ENCODE measurements at places on chromosomes 11 and 22.

DNA sequence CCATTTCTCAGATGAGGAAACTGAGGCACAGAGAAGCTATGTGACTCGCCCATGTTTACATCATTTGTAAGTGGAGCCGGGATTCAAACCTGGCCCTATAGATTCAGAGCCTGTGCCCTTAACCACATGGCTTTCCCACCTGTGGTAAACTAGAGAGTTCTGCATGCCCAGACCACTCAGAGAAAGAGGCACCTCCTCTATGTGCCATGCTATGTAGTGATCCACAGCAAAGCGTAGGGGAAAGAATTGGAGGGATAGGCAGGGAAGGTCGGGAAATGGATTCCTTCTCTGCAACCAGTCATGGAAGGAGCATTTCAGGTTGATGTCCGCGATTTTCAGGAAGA, 15.4 kb upstream of the POU2AF2 start:
- DNase-seq = no peak

- peak; percentile 68 for DNase-seq
Observed at GRCh38 chr11:77091146-77091940, 11.3 kb upstream of the OMP start.

GRCh38 chr22:41369837-41370236, 11.9 kb upstream of the TEF start:
- DNase-seq = no peak

- DNase-seq = no peak
Observed at GRCh38 chr11:128518493-128519207, 68.7 kb downstream of the ETS1 start.

DNA sequence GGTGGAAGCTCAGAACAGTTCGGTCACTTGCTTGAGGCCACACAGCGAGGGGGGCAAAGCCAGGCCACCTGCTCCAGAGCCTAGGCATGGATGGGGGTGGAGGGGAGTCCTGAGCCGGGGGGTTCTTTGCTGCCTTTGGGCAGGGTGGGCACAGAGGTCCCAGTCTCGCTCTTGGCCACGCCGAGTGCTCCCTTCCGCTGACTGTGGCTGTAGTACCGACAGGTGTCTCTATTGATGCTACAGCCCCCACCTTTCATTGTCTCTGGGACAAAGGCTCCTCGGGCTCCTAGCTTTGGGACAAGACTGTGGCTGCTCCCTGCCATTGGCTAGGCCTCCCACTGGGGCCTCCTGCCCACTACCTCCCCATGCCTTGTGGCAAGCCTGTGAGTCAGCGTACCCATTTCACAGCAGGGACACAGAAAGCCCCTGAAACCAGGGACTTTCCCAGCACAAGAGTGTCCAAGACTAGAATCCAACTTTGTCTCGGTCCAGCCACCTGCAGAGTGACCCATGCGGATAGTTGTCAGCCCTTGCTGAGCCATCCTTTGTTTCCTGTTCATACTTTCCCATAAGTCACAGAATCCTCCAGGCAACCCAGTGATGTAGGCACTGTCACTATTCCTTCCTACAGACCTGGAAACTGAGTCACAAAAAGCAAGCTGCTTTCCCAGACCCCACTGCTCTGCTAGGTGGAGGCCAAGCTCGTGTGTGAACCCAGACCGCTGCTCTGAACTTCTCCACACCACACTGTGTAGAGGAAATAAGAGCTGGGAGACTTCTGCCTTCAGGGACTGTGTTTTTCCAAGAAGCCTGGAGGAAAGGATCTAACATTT, 17.2 kb downstream of the MYEOV start:
- DNase-seq = no peak

DNA sequence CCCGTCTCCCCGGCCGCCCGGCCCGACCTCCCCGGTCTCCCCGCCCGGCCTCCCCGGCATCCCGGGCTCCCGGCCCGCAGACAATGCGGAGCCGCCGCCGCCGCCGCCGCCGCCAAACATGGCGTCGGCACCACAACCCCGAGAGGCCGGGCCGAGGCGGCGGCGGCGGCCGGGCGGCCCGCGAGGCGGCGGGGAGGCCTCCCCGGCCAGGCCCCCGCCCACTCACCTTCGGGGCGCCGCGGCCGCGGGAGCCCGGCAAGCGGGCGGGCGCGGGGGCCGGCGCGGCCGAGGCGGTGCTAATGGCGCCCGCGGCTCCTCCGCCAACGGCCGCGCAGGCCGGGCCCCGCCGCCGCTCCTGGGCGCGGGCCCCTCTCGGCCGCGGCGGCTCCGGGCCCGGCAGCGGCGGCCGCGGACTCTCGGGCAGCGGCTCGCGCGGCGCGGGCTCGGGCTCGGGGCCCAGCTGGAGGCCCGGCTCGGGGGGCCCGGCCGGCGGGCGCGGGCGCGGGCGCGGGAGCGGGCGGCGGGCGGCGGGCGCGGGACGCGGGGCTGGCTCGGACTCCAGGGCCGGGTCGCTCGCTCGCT, 311 bp downstream of the BRD1 start:
- no peak for DNase-seq

DNA sequence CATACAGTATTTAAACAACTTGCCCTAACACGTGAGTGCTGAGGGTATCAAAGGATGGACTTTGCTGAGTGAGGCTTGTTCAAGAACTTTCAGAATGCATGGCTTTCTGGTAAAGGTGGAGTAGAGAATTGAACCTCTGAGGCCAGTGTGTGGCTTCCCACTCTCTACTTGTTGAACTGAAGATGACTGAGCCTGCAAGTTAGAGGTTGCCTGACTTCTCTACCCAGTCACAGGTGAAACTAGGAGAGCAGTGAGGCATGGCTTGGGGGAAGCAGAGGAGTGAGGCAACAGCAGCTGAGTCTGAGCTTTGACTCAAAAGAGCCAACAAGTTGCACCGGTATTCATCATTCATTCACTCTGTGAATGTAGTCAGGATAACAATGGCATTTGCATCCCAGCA, 256.4 kb upstream of the SESN3 start:
- no peak for DNase-seq
